ENCODE measurements at places on chromosomes 16 and 17.

- no peak for DNase-seq
These were observed 158.9 kb upstream of the NOL11 start for GRCh38 chr17:67558740-67559380.

DNA sequence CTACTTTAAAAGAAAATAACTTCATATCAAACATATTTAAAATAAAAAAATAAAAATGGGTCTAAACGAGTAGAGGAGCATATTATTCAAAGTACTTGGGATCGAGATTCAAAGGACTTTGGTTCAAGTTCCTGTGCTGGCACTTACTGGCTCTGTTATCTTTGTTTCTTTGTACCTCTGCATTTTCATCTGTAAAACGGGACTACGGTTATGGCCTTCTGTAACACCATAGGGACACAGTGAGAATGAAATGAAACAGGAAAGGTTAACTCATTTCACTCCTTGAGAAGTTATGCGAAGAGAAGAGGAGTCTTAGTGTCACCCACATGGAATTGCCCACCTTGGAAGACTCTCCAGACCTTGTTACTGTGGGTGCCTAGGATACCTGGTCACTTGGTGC lies 379.1 kb upstream of the CCL2 start:
- no peak for DNase-seq

DNA sequence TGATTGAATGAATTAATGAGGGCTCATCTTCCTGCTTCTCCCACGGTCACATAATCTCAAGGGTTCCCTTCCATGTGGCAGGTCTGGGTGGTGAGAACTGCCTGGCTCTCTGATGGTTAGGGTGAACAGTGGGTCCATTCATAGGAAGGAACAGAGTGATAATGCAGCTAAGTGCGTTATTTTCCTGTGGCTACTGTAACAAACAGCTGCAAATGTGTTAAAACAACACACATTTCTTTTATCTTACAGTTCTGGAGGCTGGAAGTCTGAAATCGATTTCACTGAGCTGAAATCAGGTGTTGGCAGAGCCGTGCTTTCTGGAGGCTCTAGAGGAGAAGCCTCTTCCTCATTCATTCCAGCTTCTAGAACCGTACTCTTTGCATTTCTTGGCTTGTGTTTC lies 95.3 kb downstream of the BMERB1 start:
- no peak for DNase-seq

DNA sequence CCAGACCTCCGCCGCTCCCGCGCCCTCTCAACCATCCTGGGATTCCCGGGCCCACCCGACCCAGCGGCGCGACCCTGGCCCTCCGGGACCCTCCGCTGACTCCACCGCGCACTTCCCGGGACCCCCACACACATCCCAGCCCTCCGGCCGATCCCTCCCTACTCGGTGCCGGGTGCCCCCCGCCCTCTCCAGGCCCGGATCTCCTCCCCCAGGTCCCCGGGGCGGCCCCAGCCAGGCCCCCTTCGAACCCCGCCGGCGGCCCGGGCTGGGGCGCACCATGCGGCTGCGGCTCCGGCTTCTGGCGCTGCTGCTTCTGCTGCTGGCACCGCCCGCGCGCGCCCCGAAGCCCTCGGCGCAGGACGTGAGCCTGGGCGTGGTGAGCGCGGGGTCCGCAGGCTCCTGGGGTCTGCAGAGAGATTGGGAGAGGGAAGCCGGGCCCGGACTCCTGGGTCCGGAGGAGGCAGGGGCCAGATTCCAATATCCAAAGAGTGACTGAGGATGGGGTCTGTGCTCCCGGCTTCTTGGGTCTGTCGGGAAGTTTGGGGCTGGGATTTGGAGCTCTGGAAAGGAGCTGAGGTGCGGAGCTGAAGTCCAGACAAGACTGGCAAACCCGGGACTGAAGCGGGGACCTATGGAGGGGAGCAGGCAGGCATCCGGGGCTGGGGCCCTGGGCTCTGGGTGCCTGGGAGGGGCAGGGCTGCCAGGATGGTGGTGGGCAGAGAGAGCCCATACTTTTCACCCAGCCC lies 453 bp downstream of the MMP25 start:
- DNase-seq: no peak

- no peak for DNase-seq
These were observed 8.5 kb downstream of the ZACN start for GRCh38 chr17:76087531-76087930.

DNA sequence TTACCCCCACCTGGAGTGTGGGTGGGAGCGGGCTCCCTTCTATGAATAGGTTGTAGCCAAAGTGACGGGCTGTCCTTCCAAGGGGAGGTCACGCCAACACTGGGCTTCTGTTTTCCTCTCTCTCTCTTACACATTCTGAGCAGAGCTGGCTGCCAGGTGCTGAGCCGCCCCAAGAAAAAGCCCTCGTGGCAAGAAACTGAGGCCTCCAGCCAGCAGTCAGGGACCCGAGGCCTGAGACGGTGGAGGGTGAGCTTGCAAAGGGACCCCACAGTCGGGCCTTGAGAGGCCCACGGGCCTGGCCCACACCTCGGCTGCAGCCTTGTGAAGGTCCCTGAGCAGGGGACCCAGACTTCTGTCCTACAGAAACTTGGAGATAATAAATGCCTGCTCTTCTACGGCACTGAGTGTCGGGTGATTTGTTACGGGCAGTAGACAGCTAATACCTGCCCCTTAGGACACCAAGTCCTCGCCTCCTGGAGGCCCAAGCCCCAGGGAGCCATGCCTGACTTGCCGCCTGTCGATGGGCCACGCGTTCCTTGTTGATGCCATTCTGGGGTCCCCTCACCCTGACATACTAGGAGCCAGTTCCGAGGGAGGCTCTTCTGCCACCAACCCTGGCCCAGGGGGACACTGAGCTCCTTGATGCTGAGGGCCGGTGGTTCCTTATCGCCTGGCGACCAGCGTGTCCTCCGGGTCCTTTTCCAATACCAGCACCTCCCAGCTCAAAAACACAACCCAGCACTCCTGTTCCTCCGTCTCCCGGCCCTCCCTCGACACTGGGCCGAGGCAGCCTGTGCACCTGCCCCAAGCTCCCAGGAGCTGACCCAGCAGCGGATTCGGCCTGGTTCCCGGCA lies 26.1 kb downstream of the SLC25A10 start:
- no peak for DNase-seq

GRCh38 chr16:86092586-86093480 lies 193.9 kb downstream of the IRF8 start:
- no peak for DNase-seq

DNA sequence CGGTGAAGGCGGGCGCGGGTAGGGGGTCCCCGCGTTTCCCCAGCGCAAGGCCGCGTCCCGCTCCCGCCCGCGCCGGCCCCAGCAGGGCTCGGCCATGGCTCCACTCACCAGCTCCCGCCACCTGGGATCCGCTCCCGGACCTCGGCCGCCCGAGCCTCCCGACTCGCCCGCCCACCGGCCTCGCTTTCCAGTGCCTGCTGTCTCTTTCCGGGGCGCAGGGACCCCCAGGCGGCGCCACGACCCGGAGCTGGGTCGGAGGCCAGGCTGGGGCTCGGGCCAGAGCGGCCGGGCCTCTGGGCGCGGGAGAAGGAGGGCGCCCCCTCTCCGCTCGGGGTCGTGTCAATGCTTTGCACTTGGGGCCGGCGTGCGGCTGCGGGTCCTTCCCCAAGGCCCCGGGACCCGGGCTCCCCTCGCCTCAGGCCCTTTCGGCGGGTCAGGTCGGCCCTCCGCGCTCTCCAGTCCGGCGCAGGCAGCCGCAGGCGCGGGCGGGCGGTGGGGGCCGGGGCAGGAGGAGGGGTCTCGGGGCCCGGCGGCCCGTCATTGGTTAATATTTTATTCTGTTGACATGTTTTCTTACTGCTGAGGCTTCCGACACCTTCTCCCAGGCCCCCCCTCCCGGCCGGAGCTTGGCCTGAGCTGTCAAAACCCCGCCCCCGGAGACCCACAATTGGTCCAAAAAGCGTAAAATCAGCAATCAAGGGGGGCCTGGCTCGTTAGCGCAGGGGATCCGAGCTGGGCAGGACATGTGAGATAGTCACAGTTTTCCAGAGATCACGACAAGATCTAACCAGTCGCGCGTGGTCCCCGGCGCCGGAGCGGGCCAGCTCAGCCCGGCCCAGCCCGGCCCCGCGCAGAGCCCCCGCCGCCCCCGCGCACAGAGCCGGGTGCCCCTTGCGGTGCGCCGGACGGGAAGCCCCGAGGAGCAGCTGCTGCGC lies at the start of gene TBX2:
Gene TBX2 (plus strand): TSS at position 713 of the 935 bp plus-strand sequence. CDS start 334 bp downstream, outside the sequence.
- no peak for DNase-seq

DNA sequence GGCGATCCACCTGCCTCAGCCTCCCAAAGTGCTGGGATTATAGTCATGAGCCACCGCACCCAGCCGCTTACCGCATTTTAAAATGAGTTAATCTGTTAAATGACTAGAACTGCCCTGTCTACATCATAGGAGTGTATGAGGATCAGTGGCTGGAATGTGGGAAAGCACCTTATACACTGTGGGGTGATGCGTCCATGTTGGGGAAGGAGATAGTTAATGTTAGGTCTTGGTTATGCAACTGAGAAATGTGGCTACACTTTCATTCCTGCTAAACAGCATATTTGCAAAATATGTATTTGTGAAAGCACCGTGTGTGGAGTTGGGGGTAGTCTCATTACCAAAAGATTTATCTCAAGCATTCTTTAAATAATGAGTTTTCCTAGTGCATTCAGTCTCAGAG lies 107.6 kb downstream of the SPACA3 start:
- no peak for DNase-seq

DNA sequence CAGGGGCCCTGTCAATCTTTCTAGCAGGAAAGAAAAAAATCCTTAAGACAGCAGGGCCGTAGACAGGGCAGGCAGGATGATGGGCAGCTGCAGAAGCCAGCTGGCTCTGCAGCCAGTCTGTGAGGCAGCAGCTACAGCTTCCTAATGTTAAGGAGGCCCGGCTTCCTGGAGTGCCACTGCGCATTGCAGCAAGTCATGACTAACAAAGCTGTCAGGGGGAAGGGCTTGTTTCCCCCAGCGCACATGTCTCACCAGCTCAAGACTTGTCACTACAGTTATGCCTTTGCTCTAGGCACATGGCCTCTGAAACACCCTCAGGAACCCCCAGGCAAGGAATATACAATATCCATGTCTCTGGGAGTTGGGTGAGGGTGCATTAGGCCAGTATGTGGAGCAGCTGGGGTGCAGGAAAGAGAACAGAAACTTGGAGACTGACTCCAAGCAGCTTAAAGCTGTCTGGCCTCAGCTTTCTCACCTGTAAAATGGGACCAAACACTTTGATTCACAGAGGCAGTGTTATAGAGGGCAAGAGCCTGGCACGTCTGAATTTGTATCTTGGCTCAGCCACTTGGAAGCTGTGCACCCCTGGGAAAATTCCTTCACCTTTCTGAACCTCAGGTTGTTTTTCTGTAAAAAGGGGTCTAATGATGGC lies 220.0 kb downstream of the HAPSTR1 start:
- no peak for DNase-seq

DNA sequence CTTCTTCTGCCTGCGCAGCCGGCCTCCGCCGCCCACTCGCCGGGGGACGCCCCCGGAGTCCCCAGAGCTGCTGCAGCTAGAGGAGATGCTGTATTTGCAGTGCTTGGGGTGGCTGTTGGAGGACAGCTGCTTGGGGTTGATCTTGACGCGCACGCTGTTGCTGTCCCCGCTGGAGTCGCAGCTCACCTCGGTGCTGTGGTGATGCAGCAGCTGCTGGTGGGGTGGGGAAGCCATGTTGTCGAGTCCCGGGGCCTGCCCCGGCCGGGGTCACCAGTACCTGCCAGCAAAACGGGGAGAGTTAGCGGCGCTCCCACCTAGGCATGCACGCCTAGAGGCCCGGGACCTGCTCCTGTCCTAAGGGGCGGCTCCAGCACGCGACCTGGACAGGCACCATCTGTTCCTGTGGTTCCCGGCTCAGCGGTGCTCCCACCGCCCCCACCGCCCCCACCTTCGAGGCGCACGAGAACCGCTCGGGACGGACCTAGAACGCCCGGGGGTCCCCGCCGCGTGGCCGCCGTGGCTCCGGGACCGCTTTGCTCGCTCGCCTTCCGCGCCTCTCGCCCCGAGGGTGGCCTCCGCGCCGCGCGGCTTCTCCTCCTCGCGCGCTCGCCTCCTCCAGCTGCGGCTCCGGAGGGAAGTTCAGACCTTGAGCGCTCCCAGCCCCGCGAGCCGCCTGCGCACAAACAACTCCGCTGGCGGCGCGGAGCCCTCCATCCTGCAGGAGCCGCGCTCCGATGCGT lies 863 bp downstream of the ADCY9 start:
- no peak for DNase-seq

GRCh38 chr16:84851192-84852127 lies 31.7 kb downstream of the CRISPLD2 start:
- no peak for DNase-seq

- DNase-seq: no peak
These were observed at the start of gene CD300LF for GRCh38 chr17:74712756-74713155. Gene CD300LF (minus strand): TSS chr17:74712923. CDS start chr17:74712866, 57 bp downstream.

GRCh38 chr17:80786887-80787286 lies 204.8 kb upstream of the CHMP6 start:
- no peak for DNase-seq

GRCh38 chr16:4316864-4317531 lies 1.1 kb downstream of the GLIS2 start:
- no peak for DNase-seq

GRCh38 chr16:26747760-26748159 lies 319.0 kb upstream of the C16orf82 start:
- no peak for DNase-seq

GRCh38 chr17:64984851-64985521 lies 65.7 kb upstream of the LRRC37A3 start:
- DNase-seq: peak; percentile 53

DNA sequence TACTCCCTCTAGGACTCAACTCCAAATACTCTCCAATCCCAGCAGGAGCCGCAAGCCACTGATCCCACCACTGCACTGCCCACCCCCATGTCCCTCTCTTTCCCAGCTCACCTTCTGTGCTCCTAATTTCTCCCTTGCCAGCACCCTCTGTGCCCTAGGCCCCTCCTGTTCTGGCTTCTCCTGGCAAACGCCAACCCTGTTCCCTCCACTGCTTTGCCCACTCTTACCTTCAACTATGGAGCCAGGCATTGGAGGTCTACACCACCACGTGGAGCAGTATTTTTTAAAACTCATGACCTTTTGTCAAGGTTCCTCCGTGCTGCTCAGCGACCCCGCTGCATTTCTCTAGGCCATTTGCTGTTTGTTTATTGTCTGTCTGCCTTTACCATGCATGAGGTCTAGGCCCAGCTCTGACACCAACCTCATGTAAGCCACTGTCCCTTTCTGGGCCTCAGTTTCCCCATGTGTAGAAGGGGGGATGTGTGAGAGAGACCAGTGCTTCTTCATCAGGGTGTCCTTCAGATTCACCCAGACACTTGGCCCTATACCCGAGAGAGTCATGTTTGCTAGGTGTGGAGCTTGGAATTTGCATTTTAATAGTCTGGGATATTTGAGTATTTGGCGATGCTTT lies 4.6 kb downstream of the CCDC102A start:
- no peak for DNase-seq
